ENCODE measurements at places on chromosomes 16 and 17.

- DNase-seq = no peak
These were observed 187.1 kb downstream of the TMEM114 start for GRCh38 chr16:8402981-8403843.

GRCh38 chr17:50541402-50541715, 5.6 kb upstream of the SPATA20 start:
- no peak for DNase-seq

DNA sequence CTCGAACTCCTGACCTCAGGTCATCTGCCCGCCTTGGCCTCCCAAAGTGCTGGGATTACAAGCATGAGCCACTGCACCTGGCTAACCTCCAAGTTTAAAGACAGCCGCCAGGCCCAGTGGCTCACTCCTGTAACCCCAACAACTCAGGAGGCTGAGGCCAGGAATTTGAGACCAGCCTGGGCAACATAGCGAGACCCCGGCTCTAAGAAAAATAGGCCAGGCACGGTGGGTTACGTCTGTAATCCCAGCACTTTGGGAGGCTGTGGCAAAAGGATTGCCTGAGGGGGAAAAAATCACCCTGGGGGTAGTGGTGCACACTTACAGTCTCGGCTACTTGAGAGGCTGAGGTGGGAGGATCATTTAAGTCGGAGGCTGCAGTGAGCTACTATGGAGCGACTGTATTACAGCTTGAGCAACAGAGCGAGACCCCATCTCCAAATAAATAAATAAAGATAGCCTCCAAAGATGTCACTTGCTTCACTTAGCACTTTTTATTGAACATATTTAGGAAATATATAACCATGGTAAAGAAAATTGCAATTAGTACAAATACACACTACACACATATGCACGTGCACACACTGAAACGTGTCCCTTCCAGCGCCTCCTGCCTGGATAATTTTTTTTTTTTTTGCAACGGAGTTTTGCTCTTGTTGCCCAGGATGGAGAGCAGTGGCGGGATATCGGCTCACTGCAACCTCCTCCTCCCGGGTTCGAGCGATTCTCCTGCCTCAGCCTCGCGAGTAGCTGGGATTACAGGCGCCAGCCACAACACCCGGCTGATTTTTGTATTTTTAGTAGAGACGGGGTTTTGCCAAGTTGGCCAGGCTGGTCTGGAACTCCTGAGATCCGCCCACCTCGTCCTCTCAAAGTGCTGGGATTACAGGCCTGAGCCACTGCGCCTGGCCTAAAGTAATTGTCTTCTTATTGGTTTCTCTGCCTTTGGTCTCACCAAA, 1.4 kb upstream of the BCKDK start:
- no peak for DNase-seq

DNA sequence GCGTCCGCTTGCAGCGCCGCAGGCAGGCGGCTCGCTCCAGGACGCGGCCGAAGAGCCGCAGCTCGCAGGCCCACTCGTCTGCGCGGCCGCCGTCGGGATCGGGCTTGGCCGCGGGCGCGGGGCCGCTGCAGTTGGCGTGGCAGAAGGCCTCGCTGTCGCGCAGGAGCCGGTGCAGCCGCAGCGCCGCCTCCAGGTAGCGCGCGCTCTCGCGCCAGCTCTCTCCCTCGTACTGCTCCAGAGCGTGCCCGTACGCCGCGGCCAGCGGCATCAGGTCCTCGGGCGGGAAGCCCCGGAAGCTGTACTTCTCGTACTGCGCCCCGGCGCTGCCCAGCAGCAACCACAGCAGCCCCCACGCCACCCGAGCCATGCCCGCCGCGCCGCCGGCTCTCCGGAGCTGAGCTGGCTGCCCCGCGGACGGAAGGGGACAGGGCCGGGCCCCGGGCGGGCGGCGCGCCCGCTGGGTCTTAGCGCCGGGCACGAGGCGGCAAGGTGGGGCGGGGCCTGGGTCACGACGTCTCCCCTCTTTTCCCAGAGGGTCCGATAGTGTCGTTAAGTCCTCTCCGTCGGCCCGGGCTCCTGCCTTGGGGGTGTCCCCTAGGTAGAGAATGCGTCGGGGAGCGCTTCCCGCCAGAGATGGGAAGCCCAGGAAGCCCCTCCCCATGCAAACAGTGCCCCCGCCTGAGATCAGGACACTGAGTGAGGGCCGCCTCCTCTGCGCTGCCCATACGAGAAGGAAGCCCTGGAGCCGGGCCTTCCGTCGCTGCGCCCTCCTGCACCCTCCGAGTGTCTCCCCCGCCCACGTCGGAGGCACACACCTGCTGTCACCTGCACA, at the start of gene P3H4:
Gene P3H4 (minus strand): TSS at position 401 of the 832 bp plus-strand sequence. CDS start 34 bp downstream, at position 367.
- peak; percentile 77 for DNase-seq

DNA sequence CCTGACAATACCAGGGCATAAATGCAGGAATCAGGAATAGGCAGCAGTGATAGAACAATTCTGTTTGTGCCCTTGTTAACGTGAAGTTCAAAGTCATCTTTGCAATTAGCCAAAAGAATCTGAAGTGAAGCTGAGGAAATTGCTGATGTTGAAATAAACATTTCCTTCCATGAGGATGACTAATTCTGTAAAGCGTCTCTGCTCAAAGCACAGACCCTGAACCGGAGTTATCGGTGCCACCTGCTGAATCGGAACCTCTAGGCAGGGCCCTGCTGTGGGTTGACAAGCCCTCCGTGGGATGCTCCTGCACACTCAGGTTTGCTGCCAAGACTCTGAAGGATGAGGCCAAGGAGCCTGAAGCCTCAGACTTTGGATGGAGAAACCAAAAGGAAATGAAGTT, 37.0 kb upstream of the CDH1 start:
- DNase-seq = no peak

GRCh38 chr17:78430892-78431691, 52.6 kb downstream of the PGS1 start:
- DNase-seq = no peak

DNA sequence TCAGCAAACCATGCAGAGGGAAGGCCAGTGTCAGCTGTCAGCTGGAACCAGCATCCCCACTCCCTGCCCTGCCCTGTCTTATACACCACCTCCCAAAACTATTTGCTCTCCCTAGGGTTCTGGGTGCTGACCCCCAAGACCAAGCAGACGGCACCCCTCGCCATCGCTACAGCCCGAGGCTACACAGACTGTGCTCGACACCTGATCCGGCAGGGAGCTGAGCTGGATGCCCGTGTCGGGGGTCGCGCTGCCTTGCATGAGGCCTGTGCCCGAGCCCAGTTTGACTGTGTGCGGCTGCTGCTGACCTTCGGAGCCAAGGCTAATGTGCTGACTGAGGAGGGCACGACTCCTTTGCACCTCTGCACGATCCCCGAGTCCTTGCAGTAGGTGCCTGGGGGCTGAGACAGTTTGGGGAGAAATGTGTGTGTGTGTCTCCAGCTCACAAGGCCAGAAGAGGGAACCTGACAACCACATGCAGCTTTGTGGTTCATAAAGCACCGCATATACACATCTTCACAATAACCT, 1.5 kb downstream of the ASB16 start:
- DNase-seq = no peak

DNA sequence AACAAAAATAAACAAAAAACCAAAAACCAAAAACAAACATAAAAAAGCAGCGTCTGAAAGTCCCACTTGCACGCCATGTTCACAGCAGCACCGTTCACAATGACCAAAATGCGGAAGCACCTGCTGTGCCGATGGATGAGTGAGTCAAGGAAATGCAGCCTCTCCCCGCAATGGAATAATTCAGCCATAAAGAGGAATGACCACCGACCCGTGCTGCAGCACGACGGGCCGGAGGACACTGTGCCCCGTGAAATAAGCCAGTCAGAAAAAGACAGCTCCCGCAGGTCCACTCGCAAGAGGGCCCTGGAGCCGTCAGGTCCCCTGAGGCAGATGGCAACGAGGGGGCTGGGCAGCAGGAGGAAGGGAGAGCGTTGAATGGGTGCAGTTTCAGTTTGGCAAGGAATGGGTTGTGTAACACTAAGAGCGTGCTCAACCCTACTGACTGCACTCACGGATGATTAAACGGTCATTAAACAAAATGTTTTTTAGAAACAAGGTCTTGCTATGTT, 5.1 kb downstream of the CLCN7 start:
- DNase-seq = no peak

- peak; percentile 68 for DNase-seq
These were observed 30.6 kb downstream of the CDRT15 start for GRCh38 chr17:14205992-14206461.

DNA sequence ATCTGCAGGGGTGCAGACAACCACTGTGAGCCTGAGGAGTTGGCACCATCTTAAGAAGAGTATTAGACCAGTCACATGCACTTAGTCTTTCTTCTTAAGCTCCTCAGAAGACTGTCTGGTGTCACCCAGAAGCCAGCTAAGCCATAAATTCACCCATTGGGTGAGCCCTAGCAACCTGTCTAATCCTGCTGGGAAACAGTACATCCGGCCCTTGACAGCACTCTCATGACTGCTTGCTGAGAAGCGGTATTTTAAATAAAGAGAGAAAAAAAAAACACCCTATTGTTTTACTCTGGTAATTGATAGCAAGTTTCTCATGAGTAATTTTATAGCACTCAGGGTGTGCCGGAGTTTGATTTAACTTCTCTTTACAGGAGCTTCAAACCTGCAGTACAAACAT, 134.7 kb downstream of the SOX9 start:
- no peak for DNase-seq

DNA sequence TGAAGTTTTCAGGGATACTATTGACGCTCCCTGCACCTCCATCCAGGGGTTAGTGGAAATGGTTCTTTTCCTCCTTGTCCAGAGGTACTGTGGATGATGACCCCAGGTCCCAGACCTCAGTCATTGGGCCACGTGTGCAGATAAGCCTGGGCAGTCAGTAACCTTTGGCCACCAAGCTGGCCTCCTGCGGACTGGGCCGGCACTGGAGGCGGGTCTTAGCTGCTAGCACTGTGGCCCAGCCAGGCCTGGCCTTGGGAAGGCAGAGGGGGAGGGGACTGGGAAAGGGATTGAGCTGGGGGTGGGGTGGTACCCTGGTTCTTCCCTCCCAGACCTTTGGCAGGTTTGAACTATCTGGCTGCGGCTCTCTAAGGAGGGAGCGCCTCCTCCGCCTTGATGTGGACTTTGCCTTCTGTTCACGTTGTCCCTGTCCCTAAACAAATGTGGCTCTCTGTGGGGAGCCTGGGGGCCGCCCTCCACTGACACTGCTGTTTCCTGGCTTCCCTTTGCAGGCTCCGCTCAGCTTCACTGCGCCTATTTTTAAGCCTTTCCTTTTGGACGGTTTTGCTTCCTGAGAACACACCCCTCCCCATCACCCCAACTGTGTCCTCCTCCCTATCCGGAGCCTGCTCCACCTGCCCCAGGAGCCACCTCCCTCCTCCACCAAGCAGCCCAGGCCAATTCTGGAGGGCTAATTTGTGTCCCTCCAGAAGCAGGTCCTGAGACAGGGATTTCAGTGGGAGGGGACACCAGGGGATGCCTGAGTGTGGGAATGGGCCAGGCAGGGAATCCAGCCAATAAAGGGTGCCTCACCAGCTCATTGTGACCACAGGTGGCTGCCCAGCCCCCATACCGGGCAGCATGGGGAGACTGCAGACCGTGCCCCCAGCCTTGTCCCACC, 251.9 kb downstream of the SEC14L1 start:
- no peak for DNase-seq

GRCh38 chr17:82366749-82367148, 4.8 kb upstream of the UTS2R start:
- DNase-seq = no peak

DNA sequence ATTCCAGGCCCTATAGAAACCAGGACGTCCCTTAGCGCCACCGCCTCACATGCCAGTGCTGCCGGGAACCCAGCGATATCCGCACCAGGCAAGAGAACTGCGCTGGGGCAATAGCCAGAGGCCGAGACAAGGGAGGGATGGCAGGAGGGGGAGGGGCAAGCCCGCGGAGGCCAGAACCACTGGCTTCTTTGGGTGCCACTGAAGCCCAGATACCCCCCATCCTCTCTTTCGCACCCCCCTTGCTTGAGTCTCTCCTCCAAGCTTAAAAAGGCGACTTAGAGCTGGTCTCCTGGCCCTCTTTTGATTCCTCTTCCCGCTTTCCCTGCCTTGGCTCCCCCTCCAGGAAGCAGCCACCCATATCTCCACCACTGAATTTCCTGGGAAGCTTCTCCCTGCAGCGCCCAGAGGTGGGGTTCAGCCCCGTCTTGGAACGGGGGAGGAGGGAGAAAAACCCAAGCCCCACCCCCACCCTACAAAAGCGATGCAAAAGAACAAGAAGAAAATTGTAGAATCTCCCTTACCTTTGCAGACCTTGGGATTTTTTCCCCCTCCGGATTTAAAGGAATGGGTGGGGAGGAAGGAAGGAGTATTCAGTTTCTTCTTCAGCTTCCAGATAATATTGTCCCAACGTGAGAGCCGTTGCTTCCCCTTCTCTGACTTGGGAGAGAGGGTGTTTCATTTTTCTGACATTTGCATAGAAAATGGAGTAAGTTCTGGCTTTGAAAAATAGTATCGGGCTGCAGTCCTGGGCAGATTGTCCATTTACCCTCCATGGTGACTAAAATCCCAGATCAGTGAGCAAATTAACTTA, 622 bp downstream of the HOXB6 start:
- DNase-seq = no peak

- DNase-seq = no peak
These were observed 60.2 kb downstream of the RAI1 start for GRCh38 chr17:17741349-17742023.

- no peak for DNase-seq
These were observed 35.9 kb upstream of the TOM1L1 start for GRCh38 chr17:54864636-54865356.

DNA sequence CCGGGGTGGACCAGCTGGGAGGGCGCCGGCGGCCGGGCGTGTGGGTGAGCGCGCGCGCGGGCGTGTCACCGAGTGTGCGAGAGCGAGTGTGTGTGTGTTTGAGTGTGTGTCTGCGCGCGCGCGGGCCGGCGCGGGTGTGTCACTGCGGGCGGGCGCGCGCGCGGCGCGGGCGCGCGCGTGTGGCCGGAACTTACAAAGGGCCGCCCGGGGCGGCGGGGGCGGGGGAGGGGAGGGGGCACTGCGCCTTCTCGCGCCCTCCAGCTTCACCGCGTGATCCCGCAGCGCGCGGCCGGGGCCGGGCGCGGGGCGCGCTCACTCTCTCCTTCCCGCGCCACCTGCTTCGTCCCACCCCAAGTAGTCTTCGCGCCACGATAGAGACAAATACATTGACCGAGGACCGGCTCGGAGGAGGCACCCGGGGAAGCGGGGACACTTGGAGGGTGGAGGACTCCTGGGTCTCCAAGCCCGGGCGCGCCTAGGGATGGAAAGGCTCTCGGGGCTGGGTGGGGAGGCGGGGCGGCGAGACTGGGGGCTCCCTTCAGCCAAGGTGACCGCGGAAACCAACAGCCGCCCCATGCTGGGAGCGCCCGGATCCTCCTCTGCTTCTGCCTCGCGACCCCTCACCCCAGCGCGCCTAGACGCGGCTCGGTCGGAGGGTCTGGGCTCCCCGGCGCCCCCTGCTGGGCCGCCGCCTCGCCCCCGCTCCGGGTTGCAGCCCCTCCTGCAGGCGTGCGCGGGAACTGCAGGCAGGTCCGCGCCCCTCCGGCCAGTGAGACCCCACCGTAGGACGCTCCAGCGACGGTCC, at the start of gene SRCIN1:
Gene SRCIN1 (minus strand): TSS at position 112 of the 805 bp plus-strand sequence. CDS start 247 bp downstream, outside the sequence.
- peak; percentile 66 for DNase-seq

DNA sequence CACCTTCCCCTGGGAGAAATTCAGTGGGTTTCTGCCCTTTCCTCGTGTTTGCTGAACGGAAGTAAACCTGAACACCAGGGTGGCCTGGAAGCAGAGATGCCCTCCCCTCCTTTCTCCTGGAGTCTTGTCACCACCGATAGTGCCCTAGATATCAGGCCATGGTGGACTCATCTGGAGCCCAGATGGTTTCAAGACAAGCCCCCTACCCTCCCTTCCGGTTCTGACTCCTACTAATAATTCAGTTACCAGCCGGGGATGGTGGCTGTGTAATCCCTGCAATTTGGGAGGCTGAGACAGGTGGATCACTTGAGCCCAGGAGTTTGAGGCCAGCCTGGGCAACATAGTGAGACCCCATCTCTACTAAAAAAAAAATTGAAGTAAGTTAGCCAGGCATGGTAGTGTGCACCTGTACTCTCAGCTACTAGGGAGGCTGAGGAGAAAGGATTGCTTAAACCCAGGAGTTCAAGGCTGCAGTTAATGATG, 2.4 kb downstream of the ZNF469 start:
- no peak for DNase-seq
